ENCODE measurements at places on chromosomes 5 and 9.

DNA sequence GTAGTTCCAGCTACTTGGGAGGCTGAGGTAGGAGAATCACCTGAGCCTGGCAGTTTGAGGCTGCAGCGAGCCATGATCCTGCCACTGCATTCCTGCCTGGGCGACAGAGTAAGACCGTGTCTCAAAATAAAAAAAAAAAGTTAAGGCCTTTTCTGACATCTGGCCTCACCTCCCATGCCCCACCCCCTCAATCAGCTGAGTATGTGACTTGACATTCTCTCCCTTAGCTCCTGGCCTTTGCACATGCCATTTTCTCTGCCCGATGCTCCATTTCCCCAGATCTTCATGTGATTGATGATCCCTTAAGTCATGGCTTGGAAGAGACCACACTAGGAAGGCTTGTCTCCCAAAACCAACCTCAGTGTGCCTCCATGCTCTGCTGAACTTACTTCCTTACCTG, 17.7 kb upstream of the TCOF1 start:
- DNase-seq: no peak

DNA sequence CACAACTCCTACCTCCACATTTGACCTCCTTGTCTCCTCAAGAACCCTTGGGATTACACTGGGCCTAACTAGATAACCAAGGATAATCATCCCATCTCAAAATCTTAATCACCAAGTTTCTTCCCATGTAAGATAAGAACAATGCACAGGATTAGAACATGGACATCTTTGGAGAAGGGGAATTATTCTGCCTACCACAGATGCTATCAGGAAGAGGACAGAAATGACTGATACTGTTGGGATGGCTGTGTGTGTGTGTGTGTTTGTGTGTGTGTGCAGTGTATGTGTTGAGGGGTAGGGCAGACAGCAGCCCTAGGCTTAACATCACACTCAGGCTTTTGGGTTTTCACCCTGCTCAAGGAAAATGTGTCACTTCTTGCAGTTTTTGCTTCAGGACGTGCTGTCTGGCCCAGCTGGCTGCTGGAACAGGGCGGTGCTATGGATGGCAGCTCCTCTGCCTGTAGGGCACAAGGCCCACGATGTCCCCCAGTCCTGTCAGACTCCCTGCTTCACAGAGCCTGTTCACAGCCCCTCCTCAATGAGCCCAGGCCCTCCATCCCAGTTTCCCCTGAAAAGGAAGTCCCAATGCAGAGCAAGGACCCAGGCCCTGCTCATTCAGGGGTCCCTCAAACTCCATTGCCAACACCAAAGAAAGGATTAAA, 7.7 kb downstream of the CA9 start:
- no peak for DNase-seq

DNA sequence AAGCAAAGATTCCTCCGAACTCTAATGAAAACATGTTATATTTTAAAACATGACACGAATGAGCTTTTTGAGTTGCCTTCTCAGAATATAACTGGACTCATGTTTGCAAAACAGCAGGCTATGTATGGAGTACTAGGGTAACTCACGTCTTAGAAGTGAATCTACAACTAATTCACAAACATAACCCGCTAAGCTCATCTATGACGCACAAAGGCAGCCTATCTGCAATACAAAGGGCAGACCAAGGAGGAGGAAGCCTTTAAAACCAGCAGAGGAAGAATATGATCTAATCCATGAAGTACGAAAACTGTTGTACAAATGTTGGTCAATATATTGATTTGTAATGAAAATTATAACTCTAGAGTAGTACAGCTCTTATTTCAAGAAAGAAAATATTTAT, 67.0 kb downstream of the CETN3 start:
- DNase-seq: no peak

- no peak for DNase-seq
Measured at GRCh38 chr5:143435210-143435657, 31.7 kb upstream of the NR3C1 start.

DNA sequence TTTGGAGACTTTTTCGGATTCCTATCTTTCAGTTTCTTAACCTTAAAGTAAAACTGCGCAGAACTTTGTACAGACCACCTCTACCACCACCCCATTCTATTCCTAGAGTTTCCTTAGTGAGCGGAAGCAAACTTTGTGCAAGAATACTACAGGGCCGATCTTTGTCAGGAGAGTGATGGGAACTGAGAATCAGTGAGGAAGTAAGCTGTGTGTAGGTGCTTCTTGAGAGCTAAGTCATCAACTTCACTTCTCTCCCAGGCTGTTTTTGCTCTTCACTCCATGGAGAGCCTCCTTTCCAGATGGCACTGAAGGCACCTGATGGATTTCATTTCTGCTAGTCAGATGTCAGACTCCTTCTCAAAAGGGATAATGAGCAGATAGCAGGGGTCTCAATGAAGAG, 127.3 kb downstream of the SPATA31D1 start:
- DNase-seq: no peak

GRCh38 chr9:35108461-35108860, 5.5 kb upstream of the STOML2 start:
- no peak for DNase-seq

DNA sequence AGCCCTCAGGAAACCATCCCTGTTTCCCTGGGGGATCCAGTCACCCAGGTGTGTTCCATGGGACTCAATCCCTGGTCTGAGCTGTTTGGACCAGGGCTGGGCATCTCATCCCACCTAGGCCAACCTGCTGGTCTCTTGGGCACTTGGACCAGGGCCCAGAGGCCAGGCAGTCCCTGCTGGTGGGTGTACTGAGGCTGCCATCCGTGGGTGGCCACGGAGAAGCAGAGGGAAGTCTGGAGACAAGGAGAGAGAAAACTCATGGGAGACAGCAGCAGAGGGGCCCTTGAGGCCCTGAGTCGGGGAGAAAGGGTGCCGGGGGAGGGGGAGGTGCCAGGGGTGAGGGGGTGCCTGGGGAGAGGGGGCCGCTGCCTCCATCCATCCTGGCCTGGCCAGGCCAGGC, 247.8 kb downstream of the PBX3 start:
- no peak for DNase-seq

DNA sequence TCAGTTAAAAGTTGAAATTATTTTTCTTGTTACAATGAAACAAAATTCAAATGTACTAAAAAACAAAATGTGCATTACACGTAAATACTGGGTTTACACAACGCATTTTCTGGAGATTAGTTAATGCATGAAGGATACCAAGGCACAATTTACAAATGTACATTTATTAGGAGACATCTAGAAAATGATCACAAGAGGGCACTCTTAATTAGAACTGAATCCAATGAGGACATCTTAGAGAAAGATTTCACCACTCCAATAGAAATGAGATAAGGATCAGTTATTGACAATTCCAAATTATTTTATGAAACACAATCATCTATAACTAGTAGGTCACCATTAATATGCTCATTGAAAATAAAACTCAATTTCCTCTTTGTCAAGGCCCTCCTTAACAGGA, 36.6 kb upstream of the CDH12 start:
- DNase-seq: no peak

- no peak for DNase-seq
Measured at GRCh38 chr9:3224931-3225330, 300.9 kb downstream of the RFX3 start.

DNA sequence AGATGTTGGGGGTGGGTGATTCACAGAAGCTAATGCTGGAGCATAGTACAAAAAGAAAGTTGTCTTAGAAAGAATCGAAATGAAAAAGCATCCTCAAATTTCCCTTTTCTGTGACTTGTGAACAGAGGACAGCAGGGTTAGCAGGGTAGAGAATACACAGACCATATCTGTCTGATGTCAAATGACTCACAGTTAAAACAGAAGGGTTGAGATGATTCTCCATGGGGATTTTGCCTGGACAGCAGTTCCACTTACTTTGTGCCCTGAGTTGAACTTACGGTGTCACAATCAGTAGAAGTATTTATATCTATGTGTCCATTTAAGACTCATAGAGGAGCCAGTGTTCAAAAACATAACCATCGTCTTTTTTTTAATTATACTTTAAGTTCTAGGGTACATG, 801.6 kb downstream of the KCTD16 start:
- no peak for DNase-seq

DNA sequence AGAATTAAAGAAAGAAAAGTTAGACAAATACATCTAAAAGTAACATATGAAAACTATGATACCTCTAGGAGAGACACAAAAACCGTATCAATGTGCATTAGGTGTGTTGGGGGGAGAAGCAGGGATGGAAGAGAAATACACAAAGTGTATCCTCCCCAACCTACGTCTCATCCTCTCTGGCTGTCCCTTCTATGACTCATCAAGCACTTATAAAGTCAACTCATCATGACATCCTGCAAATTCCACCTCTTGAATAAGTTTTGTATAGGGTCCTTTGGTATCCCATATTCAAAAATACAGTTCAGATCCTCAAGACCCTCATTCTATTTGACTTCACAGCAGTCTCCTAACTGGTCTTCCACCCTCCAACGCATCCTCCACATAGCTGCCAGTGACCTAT, 917.6 kb upstream of the DMAC1 start:
- no peak for DNase-seq

DNA sequence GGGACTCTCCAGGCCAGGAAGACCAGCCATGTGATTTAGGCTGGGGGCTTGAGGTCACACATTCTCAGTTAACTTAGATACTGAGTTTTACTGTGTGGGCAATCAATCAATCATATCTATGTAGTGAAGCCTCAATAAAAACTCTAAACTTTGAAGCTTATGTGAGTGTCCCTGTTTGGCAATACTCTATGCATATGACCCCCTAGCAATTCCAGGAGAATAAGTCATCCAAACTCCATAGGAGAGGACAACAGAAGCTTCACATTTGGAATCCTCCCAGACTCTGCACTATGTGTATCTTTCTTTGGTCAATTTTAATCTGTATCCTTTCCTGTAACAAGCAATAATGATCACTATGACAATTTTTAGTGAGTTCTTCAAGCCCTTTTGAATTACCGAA, 216.8 kb upstream of the RGMB start:
- DNase-seq: no peak

GRCh38 chr9:112757282-112757883, 6.8 kb downstream of the SNX30 start:
- DNase-seq: no peak

- no peak for DNase-seq
Measured at GRCh38 chr9:3508521-3509291, 17.1 kb downstream of the RFX3 start.

DNA sequence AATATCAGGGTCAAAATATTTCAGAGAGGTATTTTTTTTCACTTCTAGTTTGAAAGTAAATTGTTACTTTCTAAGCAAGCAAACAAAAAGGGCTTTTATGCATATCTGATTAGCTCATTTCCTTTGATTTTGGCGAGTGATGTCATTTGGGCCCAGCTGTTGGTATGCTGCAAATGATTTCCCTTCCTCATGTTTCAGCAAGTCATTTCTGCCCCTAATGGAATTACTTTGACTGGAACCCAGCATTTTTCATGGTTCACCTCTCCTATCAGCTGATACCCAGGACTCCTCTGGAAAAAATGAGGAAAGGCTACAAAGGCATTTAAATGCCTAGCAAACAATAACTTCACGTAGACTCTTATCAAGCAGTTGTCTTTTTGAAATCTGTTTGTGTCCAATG, 500.6 kb downstream of the EBF1 start:
- no peak for DNase-seq

DNA sequence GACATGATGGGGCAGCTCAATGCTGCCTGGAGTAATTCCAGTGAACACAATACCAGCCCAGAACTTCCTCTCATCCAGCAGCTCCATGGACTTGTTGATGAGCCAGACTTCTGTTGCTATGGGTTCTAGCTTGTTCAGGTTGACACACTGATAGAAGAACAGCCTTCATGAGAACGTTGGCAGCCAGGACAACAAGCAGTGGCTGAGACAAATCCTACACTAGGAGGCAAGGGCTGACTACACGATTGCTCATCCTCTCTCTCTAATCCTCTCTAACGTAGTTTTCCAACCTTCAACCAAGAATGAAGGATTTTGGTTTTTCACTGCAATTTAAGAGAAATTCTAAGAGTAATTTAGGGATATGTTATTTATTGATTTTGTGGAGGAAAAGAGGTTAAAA, 67.8 kb downstream of the NIPSNAP3B start:
- no peak for DNase-seq
